Activated T-cell treated with anti-CD3 and anti-CD28 coated beads, Interleukin-2, amount 50 U/mL, for 24 hours (primary cell): ENCODE measurements at places on chromosomes 6 and 20.

DNA sequence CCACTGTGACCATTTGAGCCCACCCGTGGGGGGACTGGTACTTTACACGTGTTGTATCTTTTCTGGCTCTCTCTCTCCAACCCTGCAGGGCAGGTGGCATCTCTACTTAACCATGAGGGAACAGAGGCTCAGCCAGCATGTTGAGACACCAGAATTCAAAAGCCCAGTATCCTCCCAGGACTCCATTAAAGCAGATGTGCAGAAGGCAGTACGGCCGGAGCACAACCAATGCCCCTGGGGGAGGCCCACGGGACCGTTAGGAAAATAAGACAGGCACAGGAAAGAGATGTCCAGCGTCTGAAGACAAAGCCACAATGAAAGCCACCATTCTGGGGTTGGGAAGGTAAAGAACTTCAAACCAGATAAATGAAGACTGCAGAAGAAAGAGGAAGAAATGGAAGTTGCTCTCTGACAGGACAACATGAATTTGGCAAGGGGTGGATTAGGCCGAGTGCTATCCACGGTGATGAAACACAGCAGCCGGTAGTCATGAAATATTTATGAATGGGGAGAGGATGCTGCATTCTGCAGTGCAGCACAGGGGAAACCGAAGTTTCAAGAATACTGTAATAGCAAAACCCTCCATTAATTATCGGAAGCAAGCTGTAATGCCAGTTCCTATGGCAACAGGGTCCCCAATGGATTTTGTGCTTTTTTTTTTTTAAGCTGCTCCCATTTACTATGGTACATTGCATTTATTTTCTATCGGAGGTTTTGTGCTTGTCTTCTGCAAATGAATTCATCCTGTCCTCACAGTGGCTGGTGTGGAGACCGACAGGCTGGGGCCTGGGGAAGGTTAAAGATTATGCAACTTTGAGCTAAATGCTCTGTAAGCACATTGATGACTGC, 179.4 kb downstream of the NRN1 start:
- no peak for DNase-seq

- no peak for DNase-seq
Measured at GRCh38 chr20:10430000-10430466, 4.0 kb downstream of the MKKS start.

GRCh38 chr20:64157878-64158277, 6.4 kb upstream of the MYT1 start:
- no peak for DNase-seq

DNA sequence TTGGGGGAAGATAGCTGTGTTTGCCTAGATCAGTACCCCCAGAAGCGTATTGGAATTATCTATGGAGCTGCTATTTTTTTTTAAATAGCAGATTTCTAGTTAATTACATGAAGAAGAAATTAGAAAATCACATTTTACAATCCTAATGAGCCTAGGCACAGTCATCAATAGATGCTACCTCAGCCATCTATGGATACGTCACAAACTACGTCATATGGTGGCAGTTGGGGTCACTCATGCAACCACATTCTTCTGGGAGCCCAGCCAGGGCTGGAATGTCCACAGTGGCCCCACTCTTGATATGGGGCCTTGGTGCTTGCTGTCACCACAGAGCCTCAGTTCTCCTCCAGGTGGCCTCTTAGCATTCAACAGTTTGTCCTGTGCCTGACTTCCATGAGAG, 63.0 kb downstream of the SNRNP48 start:
- DNase-seq: no peak

- no peak for DNase-seq
Measured at GRCh38 chr6:161273274-161273751, 548 bp downstream of the AGPAT4 start.

DNA sequence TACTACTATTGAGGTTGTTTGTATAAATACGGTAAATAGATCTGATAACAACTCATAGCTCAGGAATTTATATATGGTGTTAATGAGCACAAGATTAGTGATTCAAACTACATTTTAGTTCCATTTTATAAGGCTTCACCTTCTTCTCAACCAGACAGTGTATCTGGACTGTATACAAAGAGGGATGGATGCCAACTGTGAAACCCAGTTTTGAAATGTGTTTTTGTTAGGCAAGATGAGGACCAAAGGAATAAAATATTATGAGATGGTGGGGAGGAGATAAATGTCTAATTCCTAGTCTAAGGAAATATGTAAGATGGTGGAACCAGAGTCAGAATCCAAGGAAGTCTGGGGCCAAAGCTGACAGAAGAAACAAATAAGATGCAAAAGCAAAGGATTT, 329.0 kb downstream of the GRIK2 start:
- DNase-seq: no peak

DNA sequence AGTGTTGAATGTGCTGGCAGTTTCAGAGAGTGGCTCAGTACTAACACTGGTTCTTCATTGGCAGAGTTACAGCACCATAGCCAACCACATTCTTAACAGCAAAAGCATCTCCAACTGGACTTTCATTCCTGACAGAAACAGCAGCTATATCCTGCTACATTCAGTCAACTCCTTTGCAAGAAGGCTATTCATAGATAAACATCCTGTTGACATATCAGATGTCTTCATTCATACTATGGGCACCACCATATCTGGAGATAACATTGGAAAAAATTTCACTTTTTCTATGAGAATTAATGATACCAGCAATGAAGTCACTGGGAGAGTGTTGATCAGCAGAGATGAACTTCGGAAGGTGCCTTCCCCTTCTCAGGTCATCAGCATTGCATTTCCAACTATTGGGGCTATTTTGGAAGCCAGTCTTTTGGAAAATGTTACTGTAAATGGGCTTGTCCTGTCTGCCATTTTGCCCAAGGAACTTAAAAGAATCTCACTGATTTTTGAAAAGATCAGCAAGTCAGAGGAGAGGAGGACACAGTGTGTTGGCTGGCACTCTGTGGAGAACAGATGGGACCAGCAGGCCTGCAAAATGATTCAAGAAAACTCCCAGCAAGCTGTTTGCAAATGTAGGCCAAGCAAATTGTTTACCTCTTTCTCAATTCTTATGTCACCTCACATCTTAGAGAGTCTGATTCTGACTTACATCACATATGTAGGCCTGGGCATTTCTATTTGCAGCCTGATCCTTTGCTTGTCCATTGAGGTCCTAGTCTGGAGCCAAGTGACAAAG, 17.0 kb upstream of the ADGRF4 start:
- DNase-seq: no peak

DNA sequence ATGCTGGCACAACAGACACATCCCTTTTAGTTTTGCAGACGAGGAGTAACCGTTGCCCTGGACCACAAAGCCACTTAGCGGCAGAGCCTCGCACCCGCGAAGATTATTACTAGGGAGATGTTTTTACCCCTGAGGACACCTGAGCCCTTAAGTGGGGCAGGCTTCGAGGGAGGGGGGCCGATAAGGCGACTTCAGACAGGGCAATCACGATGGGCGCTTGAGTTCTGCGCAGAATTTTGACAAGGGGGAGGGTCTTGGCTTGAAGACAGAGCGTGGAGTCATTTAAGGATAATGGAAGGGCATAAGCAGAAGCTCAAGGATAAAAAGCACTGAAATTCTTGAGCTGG, 650 bp upstream of the TTK start:
- DNase-seq: no peak

GRCh38 chr6:49072146-49072545, 390.9 kb downstream of the MMUT start:
- DNase-seq: no peak

DNA sequence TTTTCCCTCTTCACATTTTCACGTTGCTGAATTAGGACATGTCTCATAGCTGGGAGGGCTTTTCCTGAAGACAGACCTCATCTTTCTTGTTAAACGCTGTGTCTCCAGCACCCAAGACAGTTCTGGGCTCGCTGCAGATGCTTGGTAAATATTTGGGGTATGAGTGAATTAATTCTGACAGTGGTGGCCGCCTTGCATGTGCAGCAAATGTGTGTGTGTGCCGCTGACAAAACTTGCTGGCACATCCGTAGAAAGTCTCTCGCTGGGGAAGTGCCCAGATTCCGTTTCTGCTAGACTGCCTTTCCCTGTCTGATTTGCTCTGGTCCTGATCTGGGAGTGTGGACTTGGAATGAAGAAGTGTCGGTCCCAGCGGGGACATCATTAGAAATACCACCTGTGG, 48.2 kb upstream of the ZNFX1 start:
- no peak for DNase-seq

DNA sequence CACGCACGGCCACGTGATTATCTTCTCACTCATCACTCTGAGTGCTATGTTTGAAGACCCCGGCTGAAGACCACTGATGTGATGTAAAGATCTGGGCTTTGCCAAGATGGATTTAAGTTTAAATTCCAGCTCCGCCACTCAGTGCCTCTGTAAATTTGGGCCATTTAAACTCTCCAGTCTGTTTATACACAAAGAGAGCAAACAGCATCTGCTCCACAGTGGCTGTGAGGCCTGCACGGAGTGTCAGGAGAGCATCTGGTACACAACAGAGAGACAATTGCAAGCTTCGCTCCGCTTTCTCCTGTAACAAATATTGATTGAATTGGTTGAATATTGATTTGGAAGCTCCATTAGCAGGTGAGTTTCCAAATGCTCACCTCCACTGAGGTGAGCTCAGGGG, 80.5 kb upstream of the FRMD1 start:
- DNase-seq: no peak

GRCh38 chr6:88166493-88167351, 575 bp upstream of the CNR1 start:
- DNase-seq: no peak

GRCh38 chr6:139800837-139801236, 426.4 kb upstream of the CITED2 start:
- no peak for DNase-seq

DNA sequence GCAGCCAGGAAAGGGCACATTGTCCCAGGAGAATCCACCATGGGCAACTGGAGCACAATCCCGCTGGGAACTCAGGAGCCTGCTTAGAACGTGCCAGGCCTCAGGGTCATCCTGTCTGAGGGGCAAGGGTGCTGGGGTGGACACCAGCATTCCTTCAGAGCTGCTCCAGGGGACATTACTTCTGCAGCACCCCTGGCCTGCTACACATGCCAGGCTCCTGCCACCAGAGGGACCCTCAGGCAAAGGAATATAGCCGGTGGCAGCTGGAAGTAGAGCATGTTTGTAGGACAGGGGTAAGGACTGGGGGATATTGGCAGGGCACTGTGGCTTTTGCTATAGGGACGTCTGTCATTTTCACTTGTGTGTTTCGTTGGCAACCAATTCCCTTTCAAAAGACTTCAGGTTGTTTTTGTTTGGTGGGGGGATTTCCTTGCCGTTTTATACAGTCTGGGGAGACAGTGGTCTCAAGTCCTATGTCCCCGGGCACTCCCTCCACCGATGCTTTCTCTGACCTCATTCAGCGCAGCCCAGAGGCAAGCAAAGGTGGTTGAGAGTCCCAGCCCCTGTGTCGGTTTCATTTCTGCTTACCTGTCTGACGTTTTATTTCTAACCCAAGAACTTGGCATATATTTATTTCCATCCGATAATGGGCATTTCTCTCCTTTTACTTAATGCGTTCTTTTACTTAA, 130.8 kb downstream of the JPH2 start:
- DNase-seq: peak; percentile 60

GRCh38 chr6:38378801-38379200, 260.9 kb downstream of the BTBD9 start:
- no peak for DNase-seq

- no peak for DNase-seq
Measured at GRCh38 chr6:156865019-156865629, 87.9 kb downstream of the ARID1B start.

GRCh38 chr6:36050305-36050704, 22.7 kb downstream of the MAPK14 start:
- no peak for DNase-seq

GRCh38 chr20:15561070-15561569, 1012.1 kb downstream of the KIF16B start:
- no peak for DNase-seq

DNA sequence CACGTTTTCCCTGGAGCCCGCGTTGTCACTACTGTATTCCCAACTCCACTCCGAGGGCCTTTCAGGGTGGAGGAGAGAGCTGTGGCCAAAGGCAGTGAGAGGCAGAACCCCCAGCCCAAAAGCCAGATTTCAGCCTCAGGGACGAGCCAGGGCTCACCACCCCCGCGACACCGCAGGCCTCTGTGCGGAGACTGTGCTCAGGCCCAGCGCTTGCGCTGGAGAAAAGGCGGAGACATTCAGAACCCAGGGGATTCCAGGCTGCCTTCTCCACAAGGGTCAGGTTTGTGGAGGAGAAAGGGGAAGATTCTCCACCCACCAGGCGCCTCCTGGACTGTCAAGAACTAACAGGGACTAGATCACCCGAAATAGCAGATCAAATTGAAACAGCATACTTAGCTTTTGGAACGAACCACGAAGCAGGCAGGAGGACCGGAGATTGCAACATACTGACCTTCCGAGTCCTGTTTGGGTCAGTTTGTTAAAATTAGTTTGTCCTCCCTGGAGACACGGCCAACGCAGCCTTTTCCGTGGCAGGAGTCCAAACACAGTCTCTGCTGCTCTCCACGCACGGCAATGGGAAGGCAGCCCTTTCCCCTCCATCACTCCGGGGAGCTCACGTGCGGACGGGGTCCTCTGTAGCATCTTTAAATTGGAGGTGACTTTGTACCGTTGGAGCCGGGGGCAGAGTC, 14.4 kb downstream of the DLL1 start:
- DNase-seq: no peak
